ENCODE measurements at places on chromosomes 3 and 15.

DNA sequence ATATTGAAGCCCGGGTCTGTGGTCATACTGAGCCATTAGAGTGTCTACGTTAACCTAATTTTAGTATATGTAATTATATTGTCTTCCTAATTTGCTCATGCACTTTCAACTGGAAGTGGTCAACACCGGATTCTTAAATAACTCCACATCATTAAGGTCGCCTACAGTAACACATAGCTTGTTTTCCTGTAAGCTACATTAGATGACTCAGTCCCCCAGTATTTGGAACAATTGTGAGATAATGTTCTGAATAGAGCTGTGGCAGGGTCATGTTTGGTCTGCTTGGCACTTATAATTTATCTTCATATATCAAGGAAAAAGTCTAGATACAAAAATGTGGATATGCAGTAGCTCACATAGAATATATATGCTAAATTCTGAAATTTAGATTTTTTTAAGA lies 486.2 kb downstream of the IGSF11 start:
- no peak for DNase-seq

GRCh38 chr3:140292684-140293083 lies 357.7 kb downstream of the CLSTN2 start:
- no peak for DNase-seq

- DNase-seq, result no peak
Observed at GRCh38 chr15:88624156-88624970, 3.2 kb downstream of the AEN start.

GRCh38 chr15:60413231-60413824 lies 15.5 kb upstream of the ANXA2 start:
- no peak for DNase-seq

GRCh38 chr3:192494174-192494573 lies 233.2 kb downstream of the FGF12 start:
- peak; percentile 30 for DNase-seq
